Karpas-422 (cell line): ENCODE measurements at places on chromosomes 13 and 19. TPM values are rescaled to one million over a fixed set of nuclear protein-coding genes. Genes with fewer than 3 reads are reported as not detected.

- no peaks in the 10 kb centered on the region for H3K27me3 ChIP-seq
- no peak overlapping the region for H3K27ac ChIP-seq
- DNase-seq: no peak
- no peak overlapping the region for H3K4me3 ChIP-seq
- H3K36me3 ChIP-seq: peaks cover 11% of the 10 kb centered on the region
Measured at GRCh38 chr19:49690079-49690655, 749 bp upstream of the CPT1C start.

The SIAH3 gene
- not detected in 2 replicates for total RNA-seq

The ZFP14 gene
- total RNA-seq: 8.1 and 8.4 TPM in 2 replicates

The LILRB5 gene
- total RNA-seq: not detected in 2 replicates

- DNase-seq: peak; percentile 99
- peak within 1 kb of the TSS; percentile 21; the same call in 1 of the 2 replicates for H3K27ac ChIP-seq
- no peaks in the 10 kb centered on the region for H3K27me3 ChIP-seq
- H3K4me1 ChIP-seq: peaks cover 16% of the 10 kb centered on the region
Measured at GRCh38 chr19:19138109-19138981, at the start of gene TMEM161A. TSS of gene TMEM161A (minus strand) at chr19:19138478. CDS start at chr19:19138428, 50 bp downstream.
